ENCODE measurements at places on chromosomes 13 and 19.

DNA sequence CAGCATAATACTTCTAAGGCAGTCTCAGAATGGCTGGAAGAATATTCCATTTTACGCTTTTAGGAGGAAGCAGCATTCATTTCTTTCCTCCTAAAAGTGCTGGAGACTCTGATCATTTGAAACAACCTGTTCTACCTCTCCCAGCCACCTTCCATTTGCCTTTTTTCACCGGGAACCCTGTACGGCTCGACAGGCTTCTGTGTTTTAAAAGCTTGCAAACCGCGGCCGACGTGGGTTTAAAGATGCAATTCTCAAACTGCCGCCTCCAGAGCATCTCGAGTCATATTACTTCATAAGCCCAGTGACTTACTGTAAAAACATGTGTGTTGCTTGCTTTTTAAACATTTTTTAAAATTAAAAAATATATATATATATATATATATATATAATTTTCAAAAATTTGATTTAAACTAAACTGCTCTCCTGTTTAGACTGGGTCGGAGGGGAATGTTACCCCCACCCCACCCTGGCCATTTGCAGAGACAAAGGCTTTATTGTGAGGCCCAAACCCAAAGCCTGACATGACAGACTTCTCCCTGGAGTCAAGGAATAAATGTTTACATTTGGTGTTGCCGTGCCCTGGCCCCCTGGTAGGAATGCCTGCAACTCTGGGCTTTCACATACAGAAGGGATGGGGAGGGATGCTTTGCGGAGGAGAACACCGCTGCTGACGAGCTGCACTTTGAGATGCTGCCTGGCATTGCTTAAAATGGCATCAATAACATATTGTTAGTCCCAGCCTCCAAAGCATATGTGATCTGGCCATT, 30.4 kb downstream of the ZNF536 start:
- no peak for DNase-seq

DNA sequence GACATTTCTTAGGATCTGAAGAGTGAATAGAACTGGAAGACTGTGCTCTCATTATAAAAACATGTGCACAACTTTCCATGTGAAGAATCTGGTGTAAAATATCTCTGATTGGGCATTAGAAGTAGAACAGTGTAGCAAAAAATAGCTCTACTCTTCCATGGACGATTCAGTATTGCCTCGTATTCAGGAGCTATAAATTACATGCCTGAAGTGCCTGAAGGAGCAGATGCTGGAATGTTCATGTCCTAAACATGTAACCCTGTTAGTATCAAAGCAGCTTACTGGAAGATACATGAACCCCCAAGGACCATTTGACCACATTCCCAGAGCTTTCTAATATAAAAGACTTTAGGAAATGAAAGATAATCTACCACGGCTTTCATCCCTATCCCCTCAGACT, 528.9 kb downstream of the DACH1 start:
- no peak for DNase-seq

DNA sequence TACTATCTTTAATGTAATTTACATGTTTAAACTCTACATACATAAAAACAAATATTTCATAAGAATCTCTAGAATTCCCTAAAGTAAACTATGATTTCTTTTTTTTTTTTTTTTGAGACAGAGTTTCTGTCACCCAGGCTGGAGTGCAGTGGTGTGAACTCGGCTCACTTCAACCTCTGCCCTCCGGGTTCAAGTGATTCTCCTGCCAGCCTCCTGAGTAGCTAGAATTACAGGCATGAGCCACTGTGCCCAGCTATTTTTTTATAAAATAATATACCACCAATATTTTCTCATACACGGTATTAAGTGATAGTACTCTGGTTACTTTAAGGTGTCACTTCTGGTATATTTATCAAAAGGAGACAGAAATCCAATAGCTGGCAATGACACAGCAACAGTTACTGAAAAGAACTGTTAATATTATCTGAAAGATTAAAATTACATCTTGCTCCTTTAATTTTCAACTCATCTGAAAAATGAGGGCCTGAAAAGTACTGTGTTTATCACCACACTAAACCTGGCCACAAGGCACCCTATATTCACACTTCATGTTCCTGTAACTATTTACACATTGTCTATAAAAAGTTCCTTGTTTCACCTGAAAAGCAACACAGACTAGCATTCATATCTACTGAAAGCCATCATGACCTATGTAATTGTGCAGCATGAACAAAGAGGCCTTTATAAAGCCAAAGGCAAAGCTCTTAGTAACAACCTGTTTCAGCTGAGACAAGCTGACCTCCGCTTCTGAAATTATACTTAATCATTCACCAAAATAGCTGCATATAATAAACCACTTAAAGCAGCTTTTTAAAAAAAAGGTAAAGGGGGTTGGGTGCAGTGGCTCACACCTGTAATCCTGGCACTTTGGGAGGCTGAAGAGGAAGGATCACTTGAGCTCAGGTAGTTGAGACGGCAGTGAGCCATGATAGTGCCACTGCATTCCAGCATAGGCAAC, 106.1 kb downstream of the SLC25A15 start:
- DNase-seq = no peak

- no peak for DNase-seq
These were observed 311.6 kb downstream of the KCNRG start for GRCh38 chr13:50326811-50327210.

GRCh38 chr13:45700971-45701900, 884 bp upstream of the CBY2 start:
- no peak for DNase-seq

- no peak for DNase-seq
These were observed 4.5 kb downstream of the CDC37 start for GRCh38 chr19:10398819-10399218.

- DNase-seq = no peak
These were observed 15.7 kb downstream of the ZIC5 start for GRCh38 chr13:99955747-99956472.

GRCh38 chr19:1826557-1827521, 14.8 kb upstream of the ATP8B3 start:
- DNase-seq = no peak

GRCh38 chr13:36029166-36029565, 102.0 kb downstream of the DCLK1 start:
- DNase-seq = no peak

- DNase-seq = no peak
These were observed 46.4 kb downstream of the AP1M1 start for GRCh38 chr19:16244091-16244490.

GRCh38 chr19:46495786-46496099, at the start of gene PNMA8B:
TSS of gene PNMA8B (minus strand) at chr19:46495867. CDS start at chr19:46495465, 402 bp downstream.
- DNase-seq = no peak

DNA sequence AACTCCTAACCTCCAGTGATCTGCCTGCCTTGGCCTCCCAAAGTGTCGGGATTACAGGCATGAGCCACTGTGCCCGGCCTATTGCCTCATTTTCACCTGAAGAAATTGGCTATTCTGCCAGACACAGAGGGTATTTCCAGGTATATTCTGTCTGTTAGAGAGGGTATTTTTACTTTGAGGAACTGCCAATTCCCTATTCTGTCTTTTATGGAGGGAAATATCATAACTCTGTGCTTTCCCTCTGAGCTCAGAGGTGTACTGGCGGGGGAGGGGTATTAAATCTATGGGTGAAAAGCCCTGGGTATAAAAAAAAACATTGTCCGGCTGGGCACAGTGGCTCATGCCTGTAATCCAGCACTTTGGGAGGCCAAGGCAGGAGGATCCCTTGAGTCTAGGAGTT, 24.8 kb downstream of the TSKS start:
- no peak for DNase-seq

- no peak for DNase-seq
These were observed 774 bp downstream of the SLC25A15 start for GRCh38 chr13:40790154-40790616.

DNA sequence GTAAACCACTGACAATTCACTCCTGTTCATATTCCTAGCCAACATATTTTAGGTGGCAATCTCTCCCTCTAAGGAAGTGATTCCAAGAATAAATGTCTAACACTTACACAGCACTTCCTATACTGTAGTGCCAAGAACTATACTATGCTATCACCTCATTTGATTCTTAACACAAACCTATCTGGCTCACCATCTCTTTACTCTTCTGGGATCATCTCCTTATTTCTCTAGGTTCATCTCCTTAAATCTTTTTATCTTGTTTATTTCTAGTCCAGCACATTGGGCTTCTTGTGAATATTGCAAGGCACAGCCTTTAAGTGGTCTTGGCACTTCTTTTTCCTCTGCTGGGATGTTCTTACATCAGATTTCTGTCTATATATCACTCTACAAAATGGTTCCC, 366.3 kb downstream of the SLITRK6 start:
- DNase-seq = no peak

DNA sequence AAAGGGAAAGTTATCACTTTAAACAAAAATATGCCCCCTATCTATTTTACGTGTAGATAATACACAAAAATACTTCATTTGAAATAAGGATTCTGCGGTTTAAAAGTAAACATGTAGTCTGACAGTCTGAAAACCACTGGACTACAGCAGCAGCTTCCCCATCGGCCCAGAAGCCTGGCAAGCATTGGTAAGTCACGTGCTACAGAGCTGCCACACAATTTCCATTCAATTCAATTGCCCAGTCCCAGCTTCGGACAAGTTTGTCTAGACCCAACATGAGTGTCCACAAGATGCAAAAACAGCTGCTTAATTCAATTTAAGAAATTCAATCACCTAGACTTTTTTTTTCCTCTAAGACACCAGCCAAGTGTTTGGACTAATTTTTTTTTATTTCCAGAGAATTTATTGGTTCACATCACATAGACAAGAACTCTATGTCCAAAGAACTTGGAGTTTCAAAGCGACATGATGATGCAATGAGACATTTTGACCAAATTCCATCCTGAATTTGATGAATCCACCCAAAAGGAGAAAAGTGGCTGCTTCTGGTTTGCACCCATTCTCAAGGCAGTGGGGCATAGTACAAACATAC, 458.9 kb downstream of the COG6 start:
- no peak for DNase-seq

- no peak for DNase-seq
These were observed 1.4 kb upstream of the ANGPTL8 start for GRCh38 chr19:11238041-11238440.

GRCh38 chr13:110471833-110472162, 89.7 kb downstream of the RAB20 start:
- DNase-seq = no peak

GRCh38 chr13:89897681-89898080, 1449.8 kb upstream of the MIR17HG start:
- no peak for DNase-seq

GRCh38 chr19:501646-502045, 5.4 kb downstream of the MADCAM1 start:
- DNase-seq = no peak

DNA sequence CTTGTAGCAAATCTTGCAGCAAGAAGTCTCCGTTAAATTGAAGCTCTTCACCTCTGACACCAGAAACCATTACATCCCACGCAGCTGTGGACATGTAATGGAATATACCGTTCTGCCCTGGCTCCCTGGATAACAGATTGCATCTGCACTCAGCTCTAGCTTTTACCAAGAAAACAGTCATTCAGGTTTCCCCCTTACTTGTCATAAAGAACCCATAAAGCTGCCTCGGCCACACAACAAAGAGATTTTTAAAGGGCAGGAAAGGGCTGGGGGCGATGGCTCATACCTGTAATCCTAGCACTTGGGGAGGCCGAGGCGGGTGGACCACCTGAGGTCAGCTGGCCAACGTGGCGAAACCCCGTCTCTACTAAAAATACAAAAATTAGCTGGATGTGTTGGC, 127.6 kb upstream of the RFC3 start:
- no peak for DNase-seq

DNA sequence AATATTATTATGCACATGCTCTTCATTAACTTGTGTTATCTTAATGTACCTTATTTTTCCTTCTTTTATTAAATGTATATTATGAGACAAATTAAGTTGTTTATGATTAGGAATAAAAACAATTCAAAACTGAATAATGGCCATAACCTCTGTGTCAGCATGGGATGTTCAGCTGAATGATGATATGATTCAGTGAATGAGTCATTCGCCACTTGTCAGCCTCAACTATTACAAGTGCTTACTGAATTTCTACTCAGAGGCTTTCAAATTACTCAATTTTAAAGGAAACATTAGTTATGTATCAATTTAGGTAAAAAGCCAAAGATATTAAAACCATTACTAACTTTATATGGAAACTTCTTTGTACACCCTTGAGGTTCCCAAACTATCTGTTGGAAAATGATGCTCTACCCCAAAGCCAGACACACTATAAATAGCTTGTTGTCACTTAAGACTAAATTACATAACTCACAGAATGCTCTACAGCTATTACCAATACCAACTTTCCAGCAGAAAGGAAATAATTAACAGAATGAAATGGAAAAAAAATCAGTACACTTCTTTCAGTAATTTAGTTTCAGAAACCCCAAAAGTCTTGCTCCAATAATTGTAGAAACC, 14.4 kb downstream of the LIG4 start:
- no peak for DNase-seq

All from activated gamma-delta T cell (primary cell).